Stomach (tissue), 19 donors: ENCODE measurements at places on chromosomes 4 and X. TPM values are rescaled to one million over a fixed set of nuclear protein-coding genes. Genes with fewer than 3 reads are reported as not detected.

- no peak overlapping the region for H3K4me3 ChIP-seq
- no peaks in the 10 kb centered on the region for H3K27me3 ChIP-seq
- no peaks in the 10 kb centered on the region for H3K4me1 ChIP-seq
Observed at GRCh38 chr4:177902386-177902785, 460.1 kb upstream of the AGA start.

DNA sequence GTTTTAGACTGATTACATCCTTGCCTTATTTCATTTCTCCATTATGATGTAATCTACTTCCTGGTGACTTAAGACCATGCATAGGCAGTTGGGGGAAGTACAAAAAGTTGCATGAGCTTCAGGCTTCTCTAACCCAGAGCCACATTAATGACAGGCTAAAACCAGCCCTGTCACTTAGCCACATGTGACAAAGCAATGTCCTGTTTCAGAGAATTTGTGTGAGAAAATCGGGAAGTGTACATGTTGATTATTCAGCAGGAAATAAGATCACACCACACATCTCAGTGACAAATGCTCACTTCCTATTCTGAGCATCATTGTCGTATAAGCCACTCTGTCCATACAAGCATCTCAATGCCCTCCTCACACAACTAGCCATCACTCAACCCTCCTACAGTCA is 98.5 kb upstream of the MAGEB16 start:
- no peaks in the 10 kb centered on the region for H3K4me1 ChIP-seq
- no peaks in the 10 kb centered on the region for H3K27me3 ChIP-seq
- no peak overlapping the region for H3K4me3 ChIP-seq
- no peak overlapping the region for H3K27ac ChIP-seq
- no peak for DNase-seq
- H3K36me3 ChIP-seq = no peaks in the 10 kb centered on the region

- H3K4me3 ChIP-seq = no peak overlapping the region
- no peaks in the 10 kb centered on the region for H3K4me1 ChIP-seq
- no peak overlapping the region for H3K27ac ChIP-seq
- no peaks in the 10 kb centered on the region for H3K36me3 ChIP-seq
Observed at GRCh38 chr4:82217986-82218715, 155.6 kb downstream of the HNRNPD start.

DNA sequence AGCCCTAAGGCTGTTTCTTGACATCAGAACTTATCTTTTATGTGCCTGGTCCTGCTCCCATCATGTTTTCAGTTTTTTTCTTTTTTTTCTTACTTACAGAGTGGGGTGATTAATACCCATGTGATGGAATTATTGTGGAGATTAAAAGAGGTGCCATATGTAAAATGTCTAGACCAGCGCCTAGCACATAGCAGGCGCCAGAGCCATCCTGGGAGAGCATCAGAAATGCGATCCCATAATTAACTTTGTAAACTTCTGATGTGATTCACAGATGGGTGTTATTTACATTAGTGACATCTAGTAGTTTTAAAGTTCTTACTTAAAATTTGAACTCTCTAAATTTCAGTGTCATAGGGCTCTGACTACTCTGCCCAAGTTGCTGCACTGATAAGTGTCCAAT is 66.2 kb upstream of the PGRMC2 start:
- H3K4me1 ChIP-seq = peaks cover 11% of the 10 kb centered on the region
- H3K27me3 ChIP-seq = no peaks in the 10 kb centered on the region
- H3K4me3 ChIP-seq = no peak overlapping the region

- no peak overlapping the region for H3K27ac ChIP-seq
- DNase-seq = peak; percentile 16
- H3K27me3 ChIP-seq = no peaks in the 10 kb centered on the region
- H3K36me3 ChIP-seq = no peaks in the 10 kb centered on the region
- H3K4me1 ChIP-seq = peaks cover 18% of the 10 kb centered on the region
Observed at GRCh38 chr4:138405934-138406567, 163.9 kb upstream of the SLC7A11 start.

The CRMP1 gene
- 7.7 TPM for total RNA-seq
